ENCODE measurements at places on chromosomes 2 and 18. TPM values are rescaled to one million over a fixed set of nuclear protein-coding genes. Genes with fewer than 3 reads are reported as not detected.

The EPC2 gene
- total RNA-seq, result 27.6 TPM

The UGT1A4 gene
- total RNA-seq, result not detected

The CD207 gene
- not detected for total RNA-seq

The RNU2-63P gene
- not detected for total RNA-seq

The SKOR2 gene
- total RNA-seq, result not detected

- no peak for DNase-seq
Observed at GRCh38 chr2:70330476-70330875, 28.6 kb upstream of the FAM136A start.

DNA sequence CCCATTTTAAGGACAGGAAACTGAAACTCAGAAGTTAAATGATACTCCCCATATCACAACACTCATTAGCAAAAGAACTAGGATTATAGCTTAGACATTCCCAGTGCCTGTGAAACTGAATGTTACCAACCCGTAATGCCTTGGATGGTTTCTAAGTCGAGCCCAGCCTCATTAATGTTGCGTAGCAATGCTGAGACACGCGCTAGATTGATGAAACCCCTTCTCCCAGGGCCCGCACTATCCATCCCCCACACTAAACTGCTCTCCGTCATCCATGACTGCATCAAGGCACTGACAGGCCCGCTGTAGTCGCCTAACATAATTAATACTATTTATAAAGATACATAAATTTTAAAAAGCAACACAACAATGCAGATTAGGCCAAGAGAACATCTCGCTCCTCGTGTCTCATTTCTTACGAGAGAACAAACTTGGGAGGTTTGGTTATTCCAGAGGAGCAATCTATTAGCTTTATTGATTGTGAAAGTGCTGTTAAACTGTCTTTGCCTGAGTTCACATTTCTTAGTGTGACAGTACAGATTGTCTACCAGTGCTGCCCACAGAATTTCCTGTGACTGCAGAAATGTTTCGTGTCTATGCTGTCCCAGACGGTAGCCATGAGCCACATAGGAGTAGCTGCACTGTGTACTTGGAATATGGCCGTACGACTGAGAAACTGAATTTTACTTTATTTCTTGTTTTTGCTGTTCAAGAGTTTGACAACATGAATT lies 312.2 kb upstream of the RAB12 start:
- DNase-seq, result no peak

- DNase-seq, result no peak
Observed at GRCh38 chr18:76621782-76622495, 126.9 kb upstream of the ZNF516 start.

- no peak for DNase-seq
Observed at GRCh38 chr2:33384599-33384961, 91.9 kb upstream of the RASGRP3 start.

GRCh38 chr2:227106845-227107759 lies 56.9 kb downstream of the COL4A4 start:
- DNase-seq, result no peak

- DNase-seq, result no peak
Observed at GRCh38 chr2:107633580-107634147, 193.0 kb upstream of the RGPD4 start.

- DNase-seq, result no peak
Observed at GRCh38 chr2:26316041-26316440, 29.9 kb upstream of the SELENOI start.

GRCh38 chr2:172361360-172361759 lies 66.0 kb upstream of the ITGA6 start:
- DNase-seq, result no peak

DNA sequence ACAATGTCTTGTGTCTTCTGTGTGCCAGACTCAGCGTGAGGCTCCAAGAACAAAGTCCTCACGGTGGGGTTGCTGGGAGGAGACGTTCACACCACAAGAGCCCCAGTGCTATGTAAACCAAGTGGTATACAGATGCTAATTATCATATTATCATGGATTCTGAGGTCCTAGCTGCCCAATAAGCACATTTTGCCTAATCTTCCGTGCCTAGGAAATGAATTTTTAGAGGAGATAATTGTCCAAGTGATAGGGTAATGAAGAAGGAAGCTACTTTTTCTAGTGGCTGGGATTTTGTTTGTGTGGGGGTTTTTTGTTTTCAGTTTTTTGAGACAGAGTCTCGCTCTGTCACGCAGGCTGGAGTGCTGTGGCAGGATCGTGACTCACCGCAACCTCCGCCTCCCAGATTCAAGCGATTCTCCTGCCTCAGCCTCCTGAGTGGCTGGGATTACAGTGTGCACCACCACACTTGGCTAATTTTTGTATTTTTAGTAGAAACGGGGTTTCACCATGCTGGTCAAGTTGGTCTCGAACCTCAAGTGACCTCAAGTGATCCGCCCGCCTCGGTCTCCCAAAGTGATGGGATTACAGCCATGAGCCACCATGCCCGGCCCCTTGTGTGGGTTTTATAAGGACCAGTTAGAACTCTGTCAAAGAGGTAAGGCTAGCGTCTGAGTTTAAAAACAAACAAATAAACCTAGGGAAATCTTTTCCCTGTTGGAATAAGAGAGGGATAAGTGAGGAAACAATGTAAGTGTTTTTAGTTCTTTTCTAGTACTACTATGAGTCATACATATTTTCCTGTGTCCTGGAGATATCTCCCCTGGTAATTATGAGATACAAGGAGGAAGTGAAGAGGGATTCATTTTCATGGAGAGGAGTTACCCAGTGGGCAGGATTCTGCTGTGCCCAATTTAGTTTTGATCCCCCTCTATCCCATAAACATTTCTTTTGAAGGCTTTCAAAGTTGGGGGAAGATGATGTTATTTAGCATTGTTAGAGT lies 9.5 kb upstream of the SMAD7 start:
- no peak for DNase-seq

- no peak for DNase-seq
Observed at GRCh38 chr2:70757966-70758365, 10.0 kb downstream of the ADD2 start.

- no peak for DNase-seq
Observed at GRCh38 chr2:26892922-26893524, 45.1 kb downstream of the DPYSL5 start.

DNA sequence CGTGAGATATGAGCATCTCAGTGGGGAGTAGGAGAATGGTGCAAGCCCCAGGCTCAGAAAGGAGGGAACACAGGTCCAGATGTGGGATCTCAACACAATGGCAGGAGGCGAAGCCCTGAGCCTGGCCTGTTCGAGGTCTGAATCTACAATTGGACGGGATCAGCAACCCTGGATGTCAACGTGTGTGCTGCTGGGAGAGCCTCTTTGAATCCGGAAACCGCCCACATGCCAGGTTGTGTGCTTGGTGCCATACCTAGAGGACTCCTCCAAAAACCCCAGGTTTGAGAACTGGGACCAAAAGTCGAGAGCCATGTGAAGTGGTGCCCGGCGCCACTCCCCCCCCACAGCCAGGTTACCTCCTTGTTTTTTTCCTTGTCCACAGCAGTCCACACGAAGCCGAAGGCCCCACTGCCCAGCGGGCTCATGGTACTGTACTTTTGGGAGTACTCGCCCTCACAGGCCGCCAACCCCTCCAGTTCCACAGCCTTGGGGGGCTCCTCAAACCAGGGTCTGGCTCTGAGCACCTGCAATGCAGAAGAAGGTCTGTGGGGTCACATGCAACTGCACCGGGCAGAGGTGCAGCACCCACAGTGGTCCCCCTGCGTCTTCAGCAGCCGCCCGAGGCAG lies 20.4 kb upstream of the MTERF4 start:
- no peak for DNase-seq

- no peak for DNase-seq
Observed at GRCh38 chr2:181275643-181276070, 181.5 kb upstream of the ITGA4 start.

- no peak for DNase-seq
Observed at GRCh38 chr2:230798769-230799399, 65.9 kb upstream of the ITM2C start.

DNA sequence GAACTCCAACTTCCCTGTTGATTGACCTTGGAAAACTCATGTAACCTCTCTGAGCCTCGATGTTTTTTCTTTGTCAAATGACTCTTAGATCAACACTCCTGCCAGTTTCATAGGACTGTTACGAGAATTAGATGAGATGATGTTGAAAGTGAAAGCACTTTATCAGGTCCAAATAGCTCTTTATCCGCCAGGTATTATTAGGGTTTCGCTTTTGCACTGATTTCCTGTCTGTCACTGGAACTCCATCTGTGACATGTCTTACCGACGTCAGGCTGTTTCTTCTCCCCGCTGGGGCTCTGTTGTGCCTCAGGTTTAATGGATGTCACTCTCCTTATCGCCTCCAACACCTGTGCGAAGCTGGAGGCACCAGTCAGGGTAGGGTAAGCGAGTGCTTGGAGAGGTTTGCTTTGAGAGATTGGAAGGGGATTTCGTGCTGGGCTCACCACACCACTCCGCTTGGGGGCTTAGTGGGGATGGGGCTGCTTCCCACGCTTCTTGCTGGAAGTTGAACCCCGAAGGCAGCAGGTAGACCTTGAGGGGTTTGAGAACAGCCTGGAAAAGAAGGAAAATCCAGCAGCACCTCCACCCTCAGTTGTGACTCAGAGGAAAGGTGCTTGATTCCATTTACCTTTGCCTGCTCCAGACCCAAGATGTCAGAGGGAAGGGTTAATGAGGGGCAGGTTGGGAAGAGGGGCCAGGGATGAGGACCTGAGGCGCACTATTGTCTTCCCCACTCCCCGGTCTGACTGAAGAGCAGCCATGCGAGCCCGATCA lies 4.3 kb downstream of the GAD1 start:
- DNase-seq, result no peak

DNA sequence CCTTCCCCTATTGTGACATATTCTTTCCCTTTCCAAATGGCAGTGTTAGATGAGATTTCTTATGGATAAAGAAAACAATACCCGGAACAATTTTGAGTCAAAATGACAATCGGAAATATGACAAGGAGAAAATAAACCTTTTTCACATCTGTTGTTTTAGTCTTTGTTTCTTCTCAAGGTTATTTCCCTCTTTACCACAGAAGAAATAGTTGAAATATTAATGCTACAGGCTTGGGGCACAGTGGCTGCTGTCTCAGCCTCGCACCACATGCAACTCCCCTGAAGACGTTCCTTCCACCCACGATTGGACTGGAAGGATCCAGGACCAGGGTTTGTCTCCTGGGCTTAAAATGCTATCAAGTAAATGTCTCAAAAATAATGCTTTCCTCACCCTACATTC lies 77.6 kb downstream of the FHOD3 start:
- DNase-seq, result no peak

DNA sequence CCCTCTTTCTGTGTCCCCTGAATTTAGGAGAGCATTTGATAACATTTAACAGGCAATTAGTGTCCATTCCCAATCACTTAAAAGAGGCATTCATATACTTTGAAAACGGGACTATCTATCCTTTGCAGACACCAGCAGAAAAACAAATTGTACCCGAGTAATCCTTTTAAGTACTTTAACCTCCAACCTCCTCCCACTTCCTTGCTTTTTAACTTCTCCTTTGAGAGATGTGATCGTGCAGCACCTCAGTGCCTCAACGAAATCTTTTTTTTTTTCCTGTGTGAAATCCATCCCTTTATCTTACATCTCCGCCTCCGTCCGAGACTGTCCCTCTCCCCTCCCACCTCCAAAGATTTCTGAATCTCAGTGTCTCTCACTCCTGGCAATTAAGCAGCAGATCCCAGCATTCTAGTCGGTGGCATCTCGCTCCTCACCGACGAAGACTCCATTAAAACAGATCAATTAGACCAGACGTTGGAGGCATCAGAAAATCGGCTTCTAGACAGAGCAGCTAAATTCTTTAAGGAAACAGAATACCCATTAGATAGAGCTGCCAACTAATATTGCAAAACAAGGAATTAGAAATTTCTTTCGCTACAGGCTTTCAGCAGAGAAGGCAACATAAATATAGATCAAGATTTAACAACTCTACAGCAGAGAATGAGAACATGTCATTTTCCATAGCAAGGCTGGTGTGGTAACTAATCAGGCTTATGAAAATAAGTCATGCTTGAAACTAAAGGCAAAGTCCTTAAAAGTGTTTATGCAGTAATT lies 1.9 kb upstream of the TMEFF2 start:
- DNase-seq, result no peak

DNA sequence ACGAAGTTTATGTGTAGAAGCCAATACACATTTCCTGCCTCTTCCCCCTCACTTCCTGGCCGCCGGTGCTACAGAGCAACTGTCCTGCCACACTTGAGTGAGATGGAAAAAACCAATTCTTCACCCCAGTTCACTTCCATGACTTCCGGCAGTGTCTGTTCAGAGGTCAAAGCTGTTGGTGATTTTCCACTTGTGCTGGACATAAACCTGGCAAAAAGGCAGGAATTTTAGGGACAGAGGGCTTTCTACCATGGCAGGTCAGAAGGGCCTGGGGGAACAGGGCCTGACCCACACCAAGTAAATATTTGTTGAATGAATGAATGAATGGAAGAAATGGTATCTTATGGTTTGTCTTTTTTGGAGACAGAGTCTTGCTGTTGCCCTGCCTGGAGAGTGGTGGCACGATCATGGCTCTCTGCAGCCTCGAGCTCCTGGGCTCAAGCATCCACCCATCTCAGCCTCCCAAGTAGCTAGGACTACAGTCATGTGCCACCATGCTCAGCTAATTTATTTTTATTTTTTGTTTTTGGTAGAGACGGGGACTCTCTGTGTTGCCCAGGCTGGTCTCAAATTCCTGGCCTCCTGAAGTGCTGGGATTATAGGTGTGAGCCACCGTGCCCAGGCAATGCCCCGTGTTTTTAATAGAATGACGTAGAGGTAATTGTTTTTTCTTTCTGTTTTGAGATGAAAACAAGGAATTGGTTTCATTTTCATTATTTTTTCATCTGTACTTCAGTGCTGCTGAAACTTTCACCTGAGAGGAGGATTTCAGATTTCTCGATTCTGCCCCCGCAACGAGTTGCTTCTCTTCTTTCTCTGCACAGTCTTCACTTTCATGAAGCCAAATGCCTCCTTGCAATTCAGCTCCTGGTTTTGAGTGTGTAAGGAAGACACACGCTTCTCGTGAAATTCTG lies 48.0 kb upstream of the LPIN2 start:
- no peak for DNase-seq

GRCh38 chr2:62300925-62301324 lies 105.0 kb downstream of the B3GNT2 start:
- DNase-seq, result no peak

DNA sequence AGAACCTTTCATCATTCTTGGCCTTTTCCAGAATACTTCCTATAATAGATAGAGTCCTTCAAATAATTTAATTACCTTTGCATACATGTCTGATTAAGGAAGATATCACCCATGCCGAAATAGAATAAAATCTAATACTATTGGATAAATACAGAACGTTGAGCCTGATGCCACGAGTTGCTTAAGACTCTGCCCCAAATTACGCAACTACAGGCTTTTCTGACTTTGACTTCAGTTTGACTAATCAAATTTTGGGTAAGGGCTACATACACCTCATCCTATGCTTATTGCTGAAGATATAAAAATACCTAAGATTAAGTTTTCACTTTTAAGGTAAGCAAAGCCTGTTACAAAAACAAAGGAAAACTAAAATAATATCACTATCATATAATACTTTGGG lies 1065.1 kb upstream of the NRXN1 start:
- DNase-seq, result no peak
